ENCODE measurements at places on chromosomes 6 and 20.

DNA sequence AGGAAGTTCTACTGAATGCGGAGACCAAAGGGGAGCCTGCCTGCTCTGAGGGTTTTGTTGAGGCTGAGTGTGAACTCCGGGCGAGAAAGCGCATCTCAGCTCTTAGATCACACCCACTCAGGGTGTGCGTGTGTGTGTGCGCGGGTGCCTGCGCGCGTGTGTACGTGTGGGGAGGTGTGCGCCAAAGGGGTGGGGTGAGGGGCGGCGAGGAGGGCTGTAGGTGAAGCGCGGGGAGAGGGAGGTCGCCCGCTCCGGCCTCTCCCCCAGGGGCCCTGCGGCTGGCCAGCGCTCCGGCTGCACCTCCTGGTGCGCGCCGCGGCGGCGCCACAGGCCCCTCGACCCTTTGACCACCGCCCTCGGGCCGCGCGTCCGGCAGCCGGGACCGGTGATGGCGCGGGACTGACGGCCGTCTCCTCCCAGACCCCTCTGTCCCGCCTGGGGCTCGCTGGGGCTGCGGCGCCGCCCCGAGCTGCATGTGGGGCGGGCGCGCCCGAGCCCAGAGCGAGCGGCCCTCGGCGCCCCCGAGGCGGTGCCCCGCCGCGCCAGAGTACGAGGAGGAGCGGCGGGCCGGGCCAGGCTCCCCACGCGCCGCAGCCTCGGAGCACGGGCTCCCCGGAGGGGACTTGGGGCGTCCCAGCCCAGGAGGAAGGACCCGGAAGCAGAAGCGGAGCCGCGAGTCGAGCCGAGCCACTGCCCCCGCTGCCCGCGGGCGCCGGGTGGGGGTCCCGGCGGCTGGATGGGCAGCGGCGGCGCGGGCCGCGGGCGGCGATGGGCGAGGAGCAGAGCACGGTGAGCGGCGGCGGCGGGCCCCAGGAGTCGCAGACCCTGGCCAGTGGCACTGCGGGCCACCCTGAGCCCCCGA is at the start of gene RNF217:
Gene RNF217 (plus strand): TSS at position 661 of the 862 bp plus-strand sequence. CDS start 108 bp downstream, at position 769.
- peak; percentile 27 for ATAC-seq

- no peak for ATAC-seq
Measured at GRCh38 chr6:53605543-53606235, 59.9 kb downstream of the KLHL31 start.

GRCh38 chr20:24773168-24773567 is 175.9 kb upstream of the CST7 start:
- ATAC-seq: no peak

DNA sequence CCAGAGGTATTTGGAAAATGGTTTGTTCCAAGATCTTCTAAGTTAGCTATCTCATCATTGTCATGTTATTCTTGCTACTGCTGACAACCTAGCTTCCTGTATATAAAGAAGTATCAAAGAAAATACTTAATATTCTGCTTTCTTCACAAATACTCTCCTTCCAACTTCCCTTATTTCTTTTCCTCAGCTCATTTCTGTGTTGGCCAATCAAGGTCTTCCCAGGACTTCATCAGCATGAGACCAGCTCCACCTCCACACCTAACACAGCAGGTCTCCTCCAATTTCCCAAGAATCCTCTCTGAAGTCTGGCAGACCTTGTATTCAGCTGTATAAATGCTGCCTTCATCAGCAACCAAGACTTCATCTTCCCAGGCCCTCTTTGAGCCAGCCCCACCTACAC is 538.6 kb upstream of the JARID2 start:
- no peak for ATAC-seq

GRCh38 chr6:43021270-43022047 is at the start of gene RRP36:
Gene RRP36 (plus strand): TSS chr6:43021623. CDS start chr6:43021655, 32 bp downstream.
- ATAC-seq: peak; percentile 94

DNA sequence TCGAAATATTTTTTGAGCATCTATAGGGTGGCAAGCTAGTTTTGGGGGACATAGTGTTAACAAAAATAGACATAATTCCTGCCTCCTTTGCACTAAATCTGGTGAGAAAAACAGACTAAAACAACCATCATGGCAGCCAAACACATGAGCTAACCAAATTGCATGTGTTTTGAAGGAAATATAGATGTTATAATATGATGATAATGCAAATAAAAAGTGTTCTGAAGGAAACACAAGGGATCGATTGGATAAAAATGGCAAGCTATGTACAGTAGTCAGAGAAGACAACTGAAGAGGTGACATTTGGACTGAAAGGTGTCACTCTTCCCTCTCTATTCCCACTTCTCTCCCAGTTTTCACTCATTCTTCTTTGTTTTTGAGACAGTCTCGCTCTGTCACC is 706.9 kb downstream of the PTPRT start:
- no peak for ATAC-seq

DNA sequence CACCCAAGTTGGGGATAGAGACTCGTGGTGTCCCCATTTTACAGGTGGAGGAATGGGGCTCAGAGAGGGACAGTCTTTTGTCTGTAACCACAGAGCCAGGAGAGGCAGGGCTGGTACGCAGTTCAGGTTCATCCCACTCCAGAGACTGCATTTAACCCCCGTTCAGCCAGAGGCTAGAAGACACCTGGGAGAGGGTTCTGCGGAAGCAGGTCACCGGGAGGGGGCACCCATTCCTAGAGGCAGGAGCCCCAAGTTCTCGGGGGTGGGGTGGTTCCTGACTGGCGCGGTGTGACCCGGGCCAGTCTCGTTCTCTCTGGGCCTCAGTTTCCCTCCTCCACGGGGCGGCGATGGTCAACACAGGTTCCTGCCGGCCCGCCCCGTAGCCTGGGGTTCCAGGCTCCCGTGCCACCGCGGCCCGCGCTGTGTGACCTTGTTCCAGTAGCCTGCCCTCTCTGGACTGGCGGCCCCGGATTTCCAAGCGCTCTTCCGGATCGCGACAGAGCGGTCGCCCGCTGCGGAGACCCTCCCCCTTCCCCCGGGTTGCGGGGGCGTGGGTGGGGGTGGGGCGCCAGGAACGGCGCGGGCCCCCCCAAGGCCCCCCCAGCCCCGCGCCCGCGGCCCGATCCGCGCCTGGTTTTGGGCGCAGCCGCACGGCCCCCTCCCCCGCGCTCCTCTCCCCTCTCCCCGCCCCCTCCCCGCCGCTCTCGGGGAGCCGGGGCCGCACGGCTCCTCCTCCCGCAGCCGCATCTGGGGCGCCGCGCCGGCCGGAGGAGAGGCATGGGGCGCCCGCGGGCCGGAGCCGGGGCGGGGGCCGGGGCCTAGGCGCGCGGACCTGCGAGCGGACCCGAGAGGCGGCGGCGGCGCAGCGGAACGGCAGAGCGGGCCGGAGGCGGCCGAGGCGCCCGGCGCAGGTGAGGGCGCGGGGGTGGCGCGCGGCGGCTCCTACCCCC is at the start of gene DLGAP4:
Gene DLGAP4 (plus strand): TSS at position 738 of the 950 bp plus-strand sequence. CDS start 125,379 bp downstream, outside the sequence.
- no peak for ATAC-seq

- ATAC-seq: no peak
Measured at GRCh38 chr20:11738852-11739251, 178.8 kb upstream of the BTBD3 start.

DNA sequence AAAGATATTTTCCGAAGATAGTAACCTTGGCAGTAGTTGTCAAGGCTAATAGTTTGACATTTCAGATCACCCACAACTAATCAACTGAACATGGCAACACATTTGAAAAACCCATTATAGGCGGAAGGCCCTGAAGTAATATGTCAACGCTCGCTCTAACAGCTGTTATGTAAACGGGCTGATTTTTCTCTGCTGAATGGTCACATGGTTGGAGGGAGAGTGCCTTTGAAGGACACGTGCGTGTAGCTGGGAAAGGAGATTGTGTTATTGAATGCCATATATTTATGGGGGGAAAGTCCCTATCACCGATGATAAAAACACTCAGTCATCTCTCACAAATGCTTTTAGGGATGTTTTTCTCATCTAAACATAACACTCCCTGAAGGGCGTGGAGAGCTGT is 160.0 kb upstream of the RALGAPA2 start:
- ATAC-seq: no peak

- ATAC-seq: no peak
Measured at GRCh38 chr20:13058666-13059389, 50.1 kb downstream of the SPTLC3 start.

DNA sequence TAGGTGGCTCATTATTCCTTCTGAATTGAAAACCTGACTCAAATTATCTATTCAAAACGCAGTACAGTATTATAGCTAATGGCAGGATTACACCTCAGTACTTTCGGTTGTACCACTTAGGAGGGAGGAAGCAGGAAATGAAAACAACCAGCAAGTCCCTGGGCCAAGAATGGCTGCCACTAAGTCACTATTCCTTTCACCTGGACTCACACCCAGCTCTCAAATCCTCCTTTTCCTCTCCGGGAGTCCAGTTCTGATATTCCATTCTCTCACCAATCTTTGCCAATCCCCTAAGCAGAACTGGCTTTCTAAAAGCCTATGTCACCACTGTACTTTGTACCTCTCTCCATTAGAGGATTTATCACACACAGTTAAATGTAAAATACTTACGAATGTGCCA is 20.6 kb downstream of the TMEM242 start:
- no peak for ATAC-seq

DNA sequence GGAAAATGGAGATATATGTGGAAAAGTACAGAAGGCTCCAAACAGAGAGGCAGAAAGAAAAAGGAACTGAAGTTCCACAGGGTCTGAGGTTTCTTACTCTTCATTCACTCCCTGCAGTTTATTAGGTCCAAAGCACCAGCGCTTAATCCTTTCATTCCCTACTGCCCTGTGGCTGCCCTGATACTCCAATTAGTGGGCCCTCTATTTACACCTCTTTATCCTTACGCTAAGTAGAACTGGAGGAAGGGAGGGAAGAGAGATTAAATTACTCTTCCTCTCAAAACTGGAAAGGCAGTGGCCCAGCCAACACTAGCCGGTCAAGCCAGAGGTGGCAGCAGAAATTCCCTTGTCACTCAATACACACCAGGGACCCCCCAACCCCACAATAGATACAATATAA is 20.4 kb downstream of the TRERF1 start:
- no peak for ATAC-seq

GRCh38 chr6:77204555-77204954 is 258.7 kb downstream of the HTR1B start:
- no peak for ATAC-seq

GRCh38 chr6:107894809-107895396 is 63.1 kb downstream of the SEC63 start:
- no peak for ATAC-seq
